NCI-H1930 (cell line): ENCODE measurements at places on chromosomes 5 and 9.
A peak's percentile ranks its signal among the peaks of the same experiment; 100 is the strongest.

DNA sequence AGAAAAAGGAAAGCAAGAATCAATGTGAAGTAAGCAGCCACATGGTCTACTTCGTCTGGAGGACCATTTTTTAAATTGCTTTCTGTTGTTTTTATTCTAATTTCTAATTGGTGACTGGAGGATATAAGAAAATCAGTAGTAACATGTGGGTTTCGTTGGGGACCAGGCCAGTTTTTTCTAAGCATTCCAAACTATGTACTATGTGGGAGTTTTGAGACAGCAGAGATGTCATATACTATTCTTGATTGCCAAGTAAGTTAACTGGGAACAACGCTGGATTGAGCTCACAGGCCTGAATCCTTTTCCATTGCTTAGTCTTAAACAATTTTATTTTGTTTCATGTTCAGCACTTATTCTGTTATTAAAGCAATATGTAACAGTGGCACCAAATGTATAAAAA, 225.7 kb downstream of the TMEM167A start:
- DNase-seq: no peak

DNA sequence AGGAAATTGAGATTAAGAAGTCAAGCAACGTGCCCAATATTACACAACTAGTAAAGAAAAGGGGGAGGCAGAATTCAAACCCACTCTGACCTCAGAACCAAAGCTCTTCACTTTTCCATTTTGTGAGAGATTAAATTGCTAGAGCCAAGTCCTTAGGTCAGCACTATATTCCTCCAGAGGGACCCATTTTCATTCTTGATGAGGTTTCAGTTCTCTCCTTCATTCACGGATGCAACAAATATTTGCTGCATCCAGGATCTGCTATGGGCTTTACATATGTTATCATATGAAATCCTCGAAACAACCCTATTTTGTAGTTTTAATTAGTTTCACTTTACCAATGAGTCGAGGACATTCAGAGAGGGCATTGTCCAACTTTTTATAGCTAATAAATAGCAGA, 239.2 kb downstream of the EFNA5 start:
- DNase-seq: no peak

DNA sequence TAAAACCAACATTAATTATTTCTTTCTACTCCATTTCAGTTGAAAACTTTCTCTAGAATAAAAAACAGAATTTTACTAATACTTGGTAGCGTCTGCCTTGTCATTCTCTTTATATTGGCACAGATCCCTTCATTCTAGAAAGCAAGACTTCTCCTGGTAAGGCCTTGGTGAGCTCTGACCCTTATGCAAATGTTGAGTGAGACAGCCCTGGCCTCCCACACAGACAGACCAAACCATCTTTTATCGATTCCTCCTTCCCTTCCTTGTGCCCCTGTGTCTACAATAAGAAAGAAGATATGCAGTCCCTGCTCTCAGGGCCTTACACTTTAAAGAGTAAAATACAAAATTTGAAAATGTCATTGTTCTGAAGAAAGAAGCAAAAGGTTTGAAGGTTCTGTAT, 262.2 kb downstream of the EFNA5 start:
- no peak for DNase-seq

GRCh38 chr9:91182429-91183225, 179.1 kb downstream of the AUH start:
- DNase-seq: no peak

GRCh38 chr9:106758911-106759310, 104.1 kb upstream of the ZNF462 start:
- no peak for DNase-seq

- DNase-seq: no peak
Measured at GRCh38 chr9:127086771-127087170, 35.7 kb downstream of the ANGPTL2 start.

DNA sequence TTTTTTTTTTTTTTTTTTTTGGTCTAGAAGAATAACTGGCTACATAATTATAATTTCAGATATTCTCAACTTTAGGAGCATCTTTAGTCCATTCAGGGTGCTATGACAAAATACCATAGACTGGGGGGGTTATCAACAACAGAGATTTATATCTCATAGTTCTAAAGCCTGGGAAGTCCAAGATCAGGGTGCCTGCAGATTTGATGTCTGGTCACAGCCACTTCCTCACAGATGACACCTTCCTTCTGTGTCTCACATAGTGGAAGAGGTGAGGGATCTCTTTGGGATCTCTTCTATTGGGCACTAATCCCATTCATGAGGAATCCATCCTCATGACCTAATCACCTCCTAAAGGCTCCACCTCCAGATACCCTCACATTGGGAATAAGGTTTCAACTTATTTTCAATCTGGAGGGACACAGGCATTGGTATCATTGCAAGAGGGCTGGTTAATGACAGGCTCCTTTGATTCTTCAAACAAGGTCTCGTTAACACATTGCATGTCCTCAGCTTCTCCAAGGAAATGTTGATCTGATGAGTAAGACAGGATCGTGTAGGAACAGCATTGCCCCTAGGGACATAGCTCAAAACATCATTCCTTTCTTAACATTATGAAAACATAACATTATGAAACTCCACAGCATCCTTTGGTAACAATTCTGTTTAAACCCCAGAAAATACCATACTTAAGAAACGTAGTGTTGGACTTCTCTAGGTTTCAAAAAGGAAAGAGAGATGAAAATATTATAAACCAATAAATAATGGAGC, 372.4 kb downstream of the SEMA5A start:
- no peak for DNase-seq

DNA sequence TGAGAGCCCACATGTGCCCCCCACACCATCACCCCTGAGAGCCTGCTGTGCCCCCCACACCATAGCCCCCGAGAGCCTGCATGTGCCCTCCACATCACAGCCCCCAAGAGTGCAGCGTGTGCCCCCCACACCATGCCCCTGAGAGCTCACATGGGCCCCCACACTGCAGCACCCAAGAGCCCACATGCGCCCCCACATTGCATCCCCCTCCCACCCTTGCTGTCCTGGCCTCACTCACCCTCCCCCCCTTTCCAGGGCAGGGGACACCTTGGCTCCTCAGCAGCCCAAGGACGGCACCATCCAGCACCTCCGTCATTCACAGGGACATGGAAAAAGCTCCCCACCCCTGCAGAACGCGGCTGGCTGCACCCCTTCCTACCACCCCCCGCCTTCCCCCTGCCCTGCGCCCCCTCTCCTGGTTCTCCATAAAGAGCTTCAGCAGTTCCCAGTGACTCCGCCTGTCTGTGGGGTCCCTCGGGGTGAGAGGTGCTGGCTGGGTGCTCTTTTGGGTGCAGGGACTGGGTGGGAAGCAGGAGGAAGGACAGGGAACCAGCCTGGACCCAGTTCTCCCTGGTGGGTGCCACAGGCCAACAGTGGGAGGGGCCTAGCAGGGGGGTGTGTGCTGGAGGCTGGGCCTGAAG, 5.0 kb downstream of the LCN1 start:
- DNase-seq: no peak

- DNase-seq: no peak
Measured at GRCh38 chr9:134320868-134321471, 5.3 kb upstream of the RXRA start.

GRCh38 chr9:102569436-102569835, 425.7 kb upstream of the CYLC2 start:
- DNase-seq: no peak

GRCh38 chr5:61678966-61679365, 346.9 kb downstream of the ZSWIM6 start:
- no peak for DNase-seq

DNA sequence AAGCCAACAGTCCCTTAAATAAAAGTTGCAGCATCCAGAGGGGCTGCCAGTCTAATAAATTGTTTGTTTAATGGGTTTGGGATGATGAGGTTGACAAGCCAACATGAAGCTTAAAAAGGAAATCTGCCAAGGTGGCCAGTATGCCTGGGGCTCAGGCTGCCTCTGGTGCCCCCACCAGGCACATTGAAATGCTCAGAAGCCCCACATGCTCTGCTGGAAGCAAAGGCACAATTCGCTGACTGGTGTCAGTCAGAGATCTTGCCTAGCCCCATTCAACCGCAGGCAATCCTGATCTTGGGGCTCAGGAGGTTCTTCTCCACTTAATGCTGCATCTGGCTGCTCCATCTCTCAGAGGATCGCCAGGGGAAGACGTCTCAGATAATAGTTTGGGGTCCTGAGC, 44.2 kb upstream of the TCERG1 start:
- DNase-seq: no peak

GRCh38 chr9:37025071-37025822, 8.8 kb downstream of the PAX5 start:
- no peak for DNase-seq

- DNase-seq: peak; percentile 75
Measured at GRCh38 chr5:40904205-40904993, 4.9 kb upstream of the C7 start.

GRCh38 chr9:26264709-26265601, 586.7 kb upstream of the TUSC1 start:
- DNase-seq: no peak

DNA sequence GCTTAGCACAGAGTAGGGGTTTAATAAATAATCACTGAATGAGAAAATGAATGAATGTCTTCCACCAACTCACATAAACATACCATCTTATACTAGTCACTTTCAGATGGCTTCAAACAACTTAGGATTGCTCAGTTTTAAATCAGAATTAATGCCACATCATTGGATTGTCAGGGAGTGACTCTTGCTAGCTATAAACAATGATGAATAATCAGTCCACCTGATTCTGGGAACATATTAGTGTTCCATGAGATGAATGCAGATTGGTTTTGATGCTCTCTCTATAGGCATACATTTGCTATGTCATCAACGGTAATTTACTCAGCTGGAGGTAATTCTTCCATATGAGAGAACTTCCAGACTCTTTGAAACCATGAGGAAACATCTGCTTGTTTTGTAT, 97.4 kb downstream of the CDH9 start:
- DNase-seq: peak; percentile 57
